ENCODE measurements at places on chromosomes 3 and 15.

- no peak for DNase-seq
These were observed 51.9 kb upstream of the KLF13 start for GRCh38 chr15:31274496-31275330.

DNA sequence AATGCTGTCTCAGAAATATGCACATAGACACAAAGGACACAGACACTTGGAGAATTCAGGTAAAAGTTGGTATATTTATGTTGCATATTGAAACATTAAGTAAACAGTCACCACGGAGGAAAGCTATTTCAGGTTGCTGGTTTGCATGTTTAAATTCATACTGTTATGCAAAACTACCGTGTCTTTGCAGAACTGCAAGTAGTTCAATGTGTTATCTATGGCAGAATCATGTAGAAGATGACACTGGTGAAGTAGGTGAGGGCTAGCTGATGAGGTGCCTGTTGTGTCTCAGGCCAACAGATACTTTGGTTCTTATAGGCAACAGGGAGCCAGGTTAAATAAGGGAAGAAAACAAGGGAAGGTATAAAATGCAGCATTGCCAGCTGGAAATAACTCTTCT lies 511.3 kb downstream of the DIPK2A start:
- no peak for DNase-seq

DNA sequence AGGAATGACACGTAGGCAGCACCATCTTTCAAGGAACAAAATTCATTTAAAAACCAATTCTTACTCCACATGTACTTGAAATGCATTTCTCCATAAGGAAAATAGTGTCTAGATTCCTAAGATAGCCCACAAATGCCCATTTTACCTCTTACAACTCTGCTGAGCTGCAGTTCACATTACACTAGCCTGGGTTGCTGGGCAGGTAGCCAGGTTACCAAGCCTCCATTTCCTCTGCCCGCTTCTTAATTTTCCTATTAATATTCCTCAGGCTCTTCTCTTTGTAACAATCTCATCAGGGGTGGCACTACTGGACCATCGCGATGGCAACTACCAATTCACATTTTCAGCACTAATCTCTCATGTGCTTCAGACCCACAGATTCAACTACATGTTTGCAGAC lies 10.8 kb downstream of the ATP13A3 start:
- no peak for DNase-seq

- DNase-seq = no peak
These were observed 53.9 kb upstream of the ZBED2 start for GRCh38 chr3:111648991-111649579.

- DNase-seq = no peak
These were observed 54.7 kb upstream of the CD47 start for GRCh38 chr3:108145578-108145977.

DNA sequence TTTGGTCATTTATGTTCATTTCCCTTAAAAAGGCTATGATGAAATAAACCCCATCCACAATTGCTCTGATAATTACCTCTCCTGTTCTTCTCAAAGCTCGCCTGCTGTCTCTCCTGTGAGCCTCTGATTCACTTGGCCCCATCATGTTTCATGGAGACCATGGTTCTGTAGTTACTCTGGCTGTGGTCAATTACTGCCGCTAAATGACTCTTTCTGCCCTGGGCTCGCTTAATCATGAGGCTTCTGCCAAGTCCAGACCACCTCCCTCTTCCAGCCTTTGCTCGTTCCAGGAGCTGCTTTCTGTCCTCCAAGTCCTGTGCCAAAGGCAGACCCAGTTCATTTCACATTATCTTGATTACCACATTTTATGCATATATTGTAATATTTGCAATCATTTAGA lies 91.9 kb downstream of the THSD4 start:
- no peak for DNase-seq

DNA sequence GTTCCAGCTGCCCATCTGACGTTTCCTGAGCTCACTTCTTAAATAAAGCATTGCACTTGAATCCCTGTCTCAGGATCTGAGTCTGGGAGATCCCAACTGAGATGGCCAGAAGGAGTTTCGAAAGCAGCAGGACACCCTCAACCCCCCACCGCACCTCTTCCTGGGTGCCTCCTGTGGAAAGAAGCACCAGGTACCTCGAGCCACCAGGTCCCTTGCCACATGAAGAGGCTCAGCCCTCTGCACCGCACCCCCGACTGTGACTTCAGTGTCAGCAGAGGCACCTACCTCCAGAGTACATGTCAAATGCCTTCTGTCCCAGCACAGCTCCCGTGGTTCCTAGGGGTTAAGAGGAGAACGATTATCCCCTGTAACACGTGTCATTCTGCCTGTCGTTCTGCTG lies 26.7 kb downstream of the FAM3D start:
- DNase-seq = no peak

GRCh38 chr15:66943456-66944095 lies 121.8 kb upstream of the SMAD3 start:
- DNase-seq = no peak

DNA sequence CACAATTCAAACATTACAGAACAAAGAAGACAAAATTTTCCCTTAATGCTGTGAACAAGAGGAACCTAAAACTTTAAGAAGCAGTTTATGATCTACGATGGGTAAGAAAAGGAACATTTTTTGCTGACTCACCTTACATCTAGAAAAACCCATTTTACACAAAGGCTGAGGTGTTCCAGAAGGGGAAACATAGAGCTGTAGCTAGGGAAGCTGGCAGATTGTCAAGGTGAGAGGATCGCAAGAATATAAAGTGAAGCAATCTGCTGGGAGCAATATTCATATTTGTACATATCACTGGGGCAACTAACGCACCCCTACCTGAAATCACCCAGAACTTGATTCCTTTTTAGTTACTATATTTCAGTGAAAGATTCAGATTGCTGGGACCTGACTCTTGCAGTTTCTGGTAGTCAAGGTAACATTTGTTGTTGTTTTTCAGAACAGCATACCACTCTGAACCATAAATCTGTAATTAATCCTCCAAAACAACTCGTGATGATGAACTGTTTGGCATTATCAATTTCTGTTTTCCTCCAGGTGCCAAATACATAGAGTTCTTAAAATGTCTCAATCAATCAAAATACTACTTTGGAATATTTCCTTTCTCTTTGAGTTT lies 184.1 kb upstream of the LRRC3B start:
- no peak for DNase-seq
